ENCODE measurements at places on chromosomes 1 and 21.

GRCh38 chr1:45974541-45975269, 157.7 kb downstream of the PIK3R3 start:
- DNase-seq, result no peak

GRCh38 chr1:20702416-20702815, 15.4 kb downstream of the KIF17 start:
- DNase-seq, result no peak

DNA sequence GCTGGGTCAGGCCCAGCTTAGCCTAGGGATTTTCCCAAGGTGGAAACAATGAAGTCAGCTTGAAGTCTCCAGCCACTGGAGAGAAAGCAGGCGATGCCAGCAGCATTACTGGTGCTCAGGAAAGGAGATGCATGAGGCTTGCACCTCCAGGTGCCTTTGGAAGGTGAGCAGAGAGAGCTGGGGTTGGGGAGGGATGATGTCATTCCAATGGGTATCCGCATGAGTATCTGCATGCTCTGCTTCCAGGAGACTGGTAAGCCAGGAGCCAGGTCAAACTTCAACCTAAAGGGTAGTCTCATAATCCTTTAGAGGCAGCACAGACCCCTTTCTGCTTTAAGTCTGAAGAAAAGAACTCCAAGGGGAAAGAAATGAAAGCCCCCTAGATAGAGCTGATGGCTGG, 68.8 kb downstream of the KDM1A start:
- no peak for DNase-seq

- DNase-seq, result no peak
Measured at GRCh38 chr21:40615505-40616376, 231.2 kb downstream of the DSCAM start.

DNA sequence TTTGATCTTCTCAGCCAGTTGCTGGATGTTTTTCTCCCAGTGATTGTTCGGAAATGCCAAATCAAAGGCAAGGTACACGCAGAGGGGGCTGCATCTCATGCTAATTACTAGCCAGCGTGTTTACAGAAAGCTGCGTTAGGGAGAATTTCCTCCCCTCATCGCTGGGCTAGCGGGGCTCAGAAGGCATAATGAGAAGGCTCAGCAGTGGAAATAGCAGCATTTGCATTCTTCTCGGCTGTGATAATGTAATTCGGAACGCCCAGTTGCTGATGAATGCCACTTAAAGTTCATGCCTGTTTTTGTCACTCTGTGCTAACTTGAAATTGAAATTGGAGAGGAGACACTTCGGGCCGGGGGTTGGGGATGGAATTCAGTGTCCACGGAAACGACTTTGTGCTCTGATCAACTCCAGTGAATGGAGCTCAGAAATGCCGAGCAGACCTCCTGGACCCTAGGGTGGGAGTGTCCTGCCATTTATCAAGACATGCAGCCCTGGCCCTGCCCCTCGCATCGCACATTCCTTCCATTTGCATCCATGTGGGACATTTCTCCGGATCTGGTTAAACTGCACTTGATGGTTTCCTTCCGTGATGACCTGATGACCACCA, 313.4 kb upstream of the C1orf174 start:
- DNase-seq, result no peak

GRCh38 chr21:26096494-26097371, 73.8 kb downstream of the APP start:
- no peak for DNase-seq

DNA sequence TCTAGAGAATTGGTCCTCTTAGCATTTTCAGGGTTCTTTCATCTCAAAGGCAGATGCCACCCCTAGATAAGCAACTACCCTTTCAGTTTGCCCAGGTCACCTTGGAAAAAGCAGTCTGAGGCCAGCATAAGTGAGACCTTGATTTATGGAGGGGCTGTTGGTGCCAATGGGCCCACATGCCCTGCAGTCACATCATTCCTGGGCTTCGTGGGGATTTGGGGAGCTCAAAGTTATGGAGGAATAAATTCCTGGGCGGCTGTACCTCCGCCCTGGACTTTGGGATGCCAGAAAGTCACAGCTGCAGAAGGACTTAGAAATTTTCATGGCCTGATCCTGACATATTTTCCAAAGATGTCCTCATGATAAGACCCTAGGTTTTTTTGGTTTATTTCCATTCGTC, 2.7 kb upstream of the SDHB start:
- DNase-seq, result no peak

GRCh38 chr1:8165595-8166360, 139.7 kb upstream of the ERRFI1 start:
- DNase-seq, result no peak

GRCh38 chr1:198628067-198628455, 10.8 kb upstream of the PTPRC start:
- DNase-seq, result no peak

- DNase-seq, result no peak
Measured at GRCh38 chr1:12201352-12202189, 28.3 kb upstream of the VPS13D start.

DNA sequence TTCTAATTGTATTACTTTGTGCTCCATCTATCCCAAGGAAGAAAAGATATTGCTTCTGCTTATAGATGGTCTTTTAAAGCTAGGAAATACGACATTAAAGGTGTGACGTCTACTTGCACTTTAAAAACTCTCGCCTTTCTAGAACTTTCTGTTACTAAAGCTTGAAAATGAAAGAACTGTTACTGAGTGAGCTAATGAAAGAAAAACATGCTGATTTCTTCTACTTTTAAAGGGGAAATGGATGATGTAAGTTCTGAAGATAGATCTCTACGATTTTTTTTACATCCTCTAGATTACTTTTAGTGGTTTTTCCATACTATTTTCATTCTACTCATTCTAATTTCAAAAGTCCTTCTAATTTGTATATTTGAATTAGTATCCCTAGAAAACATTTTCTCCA, 387.5 kb downstream of the USP25 start:
- DNase-seq, result peak; percentile 25

DNA sequence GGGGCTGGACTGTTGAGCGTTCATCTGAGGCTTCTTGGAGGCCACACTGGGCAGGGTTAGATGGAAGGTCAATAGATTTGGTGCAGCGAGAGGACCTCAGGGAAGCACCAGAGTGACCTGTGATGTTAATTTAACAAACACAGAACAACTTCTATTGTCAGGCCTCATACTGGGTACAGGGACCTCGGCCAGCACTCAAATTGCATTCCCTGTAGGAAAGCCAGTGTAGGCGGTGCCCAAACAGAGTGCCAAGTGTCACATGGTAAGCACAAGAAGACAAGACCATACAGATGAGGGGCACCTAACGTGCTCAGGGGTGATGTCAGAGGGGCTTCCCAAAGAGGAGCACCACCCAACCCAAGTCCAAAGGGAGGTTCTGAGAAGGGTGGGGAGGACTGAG, 1.3 kb downstream of the TMEM269 start:
- DNase-seq, result no peak

GRCh38 chr1:26038904-26039303, 7.0 kb downstream of the SLC30A2 start:
- DNase-seq, result no peak

DNA sequence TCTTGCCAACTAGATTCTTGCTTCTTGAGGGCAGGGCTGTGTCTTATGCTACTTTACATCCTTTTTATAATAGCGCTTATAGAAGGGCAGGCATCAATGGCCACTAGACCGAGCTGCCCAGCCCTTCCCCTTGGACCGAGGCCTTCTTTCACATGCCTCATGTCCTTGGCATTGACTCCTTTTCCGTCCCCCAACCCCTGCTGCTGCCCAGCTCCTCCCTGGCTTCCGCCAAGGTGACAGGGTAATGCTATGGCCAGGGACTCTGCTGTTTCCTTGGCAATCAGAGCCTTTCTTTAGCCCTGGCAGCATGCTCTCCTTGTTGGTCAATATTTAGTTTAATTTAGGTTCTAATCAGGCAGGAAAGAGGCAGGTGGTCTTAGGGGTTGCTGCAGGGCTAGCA, 48.2 kb downstream of the DDX20 start:
- no peak for DNase-seq

- DNase-seq, result no peak
Measured at GRCh38 chr1:33836911-33837310, 27.0 kb upstream of the HMGB4 start.

GRCh38 chr1:53026254-53026653, 35.8 kb upstream of the PODN start:
- no peak for DNase-seq

- DNase-seq, result no peak
Measured at GRCh38 chr1:211493133-211493871, 1.3 kb upstream of the RD3 start.

DNA sequence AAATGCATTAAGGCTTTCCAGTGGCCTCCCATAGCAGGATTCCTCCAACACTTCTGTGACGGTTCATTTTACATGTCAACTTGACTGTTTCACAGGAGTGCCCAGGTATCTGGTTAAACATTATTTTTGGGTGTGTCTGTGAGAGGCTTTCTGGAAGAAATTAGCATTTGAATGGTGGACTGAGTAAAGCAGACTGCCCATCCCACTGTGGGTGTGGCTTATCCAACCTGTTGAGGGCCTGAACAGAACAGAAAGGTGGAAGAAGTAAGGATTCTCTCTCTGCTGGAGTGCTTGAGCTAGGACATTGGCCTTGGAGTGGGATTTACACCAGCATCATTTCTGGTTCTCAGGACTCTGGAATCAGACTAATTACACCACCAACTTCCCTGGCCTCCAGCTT, 85.6 kb downstream of the RGS7 start:
- no peak for DNase-seq

GRCh38 chr1:82934074-82934473, 1064.9 kb downstream of the TTLL7 start:
- DNase-seq, result no peak

DNA sequence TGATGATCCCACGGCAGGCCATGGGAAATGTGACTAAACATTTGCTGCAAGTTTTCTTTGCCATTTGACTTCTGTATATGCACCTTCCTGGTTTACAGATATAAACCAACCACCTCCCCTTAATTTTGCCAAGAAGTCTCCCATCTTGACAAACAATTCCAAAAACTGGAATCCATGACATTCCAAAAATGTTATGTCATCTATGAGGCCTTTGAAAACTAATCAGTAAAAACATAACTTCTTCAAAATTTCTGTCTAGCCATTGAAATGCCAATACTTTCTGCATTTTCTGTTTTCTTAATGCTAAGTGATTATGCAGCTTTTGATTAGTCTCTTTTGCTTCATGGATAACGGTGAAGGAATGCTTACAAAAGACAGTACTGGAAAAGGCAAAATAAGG, 84.1 kb downstream of the LYST start:
- no peak for DNase-seq

DNA sequence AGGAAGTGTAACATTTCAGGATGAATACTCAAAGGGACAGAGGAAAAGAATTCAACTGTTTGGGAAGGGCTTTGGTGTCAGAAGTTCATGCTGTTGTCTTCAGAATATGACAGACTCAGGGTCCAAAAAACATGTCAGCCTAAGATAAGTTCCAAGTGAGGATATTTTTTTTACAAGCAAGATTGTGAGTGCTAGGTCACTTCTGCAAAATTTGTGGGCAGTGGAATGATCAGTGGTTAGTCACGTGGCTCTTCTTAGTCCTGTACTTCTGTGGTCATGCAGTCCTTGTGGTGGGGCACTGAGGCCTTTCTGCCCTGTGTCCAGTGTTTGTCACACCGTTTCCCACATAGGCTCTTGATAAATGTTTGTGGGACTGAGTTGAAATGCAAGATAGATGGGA, 5.2 kb downstream of the RGL1 start:
- no peak for DNase-seq

DNA sequence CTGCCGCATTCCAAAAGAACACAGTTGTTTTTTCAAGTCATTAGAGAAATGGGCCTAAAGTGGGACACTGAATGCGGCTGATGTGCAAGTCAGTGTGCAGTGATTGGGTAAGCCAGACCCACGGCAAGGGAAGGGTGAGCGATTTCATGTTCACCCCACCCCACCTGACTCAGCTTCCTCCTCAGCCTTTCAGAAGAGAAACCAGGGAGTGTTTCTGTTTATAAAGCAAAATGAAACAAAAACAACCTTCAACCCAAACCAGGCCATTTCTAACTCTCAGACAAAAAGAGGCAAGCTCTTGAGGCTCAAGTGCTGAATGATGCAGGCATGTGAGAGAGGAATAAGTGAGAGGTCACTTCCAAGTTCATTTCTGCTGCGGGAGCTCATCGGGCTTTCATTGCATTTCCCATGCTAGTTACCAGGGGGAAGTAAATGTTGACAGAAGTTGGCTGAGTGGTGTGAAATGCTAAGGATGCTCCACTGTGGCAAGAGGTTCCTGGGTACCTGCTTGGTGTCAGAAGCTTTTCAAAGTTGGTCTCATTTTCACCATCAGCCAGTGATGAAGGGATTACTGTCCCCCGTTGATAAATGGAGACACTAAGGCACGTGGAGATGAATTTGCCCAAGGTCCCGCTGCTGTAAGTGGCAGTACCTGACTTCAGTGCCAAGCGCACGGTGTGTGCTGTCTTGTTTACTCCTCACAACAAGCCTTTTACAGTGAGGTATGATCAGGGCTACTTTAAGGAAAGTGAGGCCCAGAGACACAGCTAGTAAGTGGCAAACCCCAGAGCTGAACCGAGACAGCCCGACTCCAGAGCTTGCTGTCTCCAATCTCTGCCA, 29.1 kb downstream of the STPG1 start:
- no peak for DNase-seq

- DNase-seq, result no peak
Measured at GRCh38 chr1:230123280-230124185, 56.5 kb downstream of the GALNT2 start.

- no peak for DNase-seq
Measured at GRCh38 chr1:21048462-21048861, 128.2 kb downstream of the EIF4G3 start.

GRCh38 chr1:95088303-95088702, 15.6 kb upstream of the ALG14 start:
- DNase-seq, result no peak

DNA sequence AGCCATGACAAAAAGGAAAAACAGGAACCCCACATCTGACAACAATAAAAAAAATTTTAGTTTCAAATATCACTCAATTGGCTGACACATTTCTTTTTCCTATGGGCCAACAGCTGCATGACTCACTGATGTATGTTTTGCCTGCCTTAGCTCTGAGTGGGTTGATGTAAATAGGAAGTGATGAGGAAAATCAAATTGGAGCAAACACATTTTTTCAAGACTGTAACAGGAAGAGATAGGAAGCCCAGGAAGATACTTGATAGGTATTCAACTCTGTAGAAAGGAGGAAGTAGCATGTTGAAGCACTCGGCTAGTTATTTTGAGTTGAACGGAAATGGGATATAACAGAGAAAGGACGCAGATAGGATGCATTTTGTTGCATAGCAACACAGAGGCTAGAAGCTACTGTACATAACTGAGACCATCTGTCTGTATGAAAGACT, 168.0 kb upstream of the NR5A2 start:
- DNase-seq, result no peak

DNA sequence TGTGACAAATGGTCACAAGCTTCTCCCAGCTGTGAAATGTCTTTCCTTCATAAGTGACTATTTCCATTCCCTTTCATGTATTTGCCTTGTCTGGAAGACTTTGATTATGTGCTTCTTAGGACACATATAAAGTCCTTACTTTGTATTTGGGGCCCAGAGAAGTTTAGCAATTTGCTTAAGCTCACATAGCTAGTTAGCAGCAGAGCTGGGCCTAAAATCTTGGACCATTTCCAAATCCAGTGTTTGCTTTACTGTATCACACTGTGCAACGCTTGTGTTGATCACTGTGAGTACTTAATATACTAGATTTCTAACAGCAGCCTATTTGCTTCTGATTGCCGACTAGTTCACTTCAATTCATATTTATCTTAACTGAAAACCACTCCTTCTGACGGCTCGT, 2.2 kb upstream of the KCNA3 start:
- DNase-seq, result no peak

All from midbrain (tissue), 1 donor.